ENCODE measurements at places on chromosomes 12 and 14.

DNA sequence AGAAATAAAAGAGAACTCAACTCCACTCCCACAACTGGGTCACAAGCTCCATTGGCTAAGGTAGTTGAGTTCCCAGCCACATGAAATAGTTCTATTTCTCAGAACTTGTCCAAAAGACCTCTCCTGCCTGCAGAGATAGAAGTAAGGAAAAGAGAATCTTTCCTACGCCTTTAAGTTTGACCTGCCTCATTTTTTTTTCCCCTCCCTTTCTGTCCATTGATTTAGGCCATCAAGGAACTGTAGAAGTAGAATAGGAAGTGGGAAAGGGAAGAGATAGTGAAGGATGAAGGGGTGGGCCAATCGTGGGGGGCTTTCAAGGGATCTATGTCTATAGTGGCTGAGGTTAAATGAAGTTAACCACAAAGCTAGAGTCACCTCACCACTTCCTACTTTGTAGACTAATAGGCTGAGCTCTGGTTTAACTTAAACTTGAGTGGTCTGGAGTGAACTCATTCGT is 13.9 kb upstream of the NUDT4 start:
- DNase-seq: no peak

GRCh38 chr14:61227884-61228591 is 53.1 kb downstream of the TMEM30B start:
- DNase-seq: no peak

DNA sequence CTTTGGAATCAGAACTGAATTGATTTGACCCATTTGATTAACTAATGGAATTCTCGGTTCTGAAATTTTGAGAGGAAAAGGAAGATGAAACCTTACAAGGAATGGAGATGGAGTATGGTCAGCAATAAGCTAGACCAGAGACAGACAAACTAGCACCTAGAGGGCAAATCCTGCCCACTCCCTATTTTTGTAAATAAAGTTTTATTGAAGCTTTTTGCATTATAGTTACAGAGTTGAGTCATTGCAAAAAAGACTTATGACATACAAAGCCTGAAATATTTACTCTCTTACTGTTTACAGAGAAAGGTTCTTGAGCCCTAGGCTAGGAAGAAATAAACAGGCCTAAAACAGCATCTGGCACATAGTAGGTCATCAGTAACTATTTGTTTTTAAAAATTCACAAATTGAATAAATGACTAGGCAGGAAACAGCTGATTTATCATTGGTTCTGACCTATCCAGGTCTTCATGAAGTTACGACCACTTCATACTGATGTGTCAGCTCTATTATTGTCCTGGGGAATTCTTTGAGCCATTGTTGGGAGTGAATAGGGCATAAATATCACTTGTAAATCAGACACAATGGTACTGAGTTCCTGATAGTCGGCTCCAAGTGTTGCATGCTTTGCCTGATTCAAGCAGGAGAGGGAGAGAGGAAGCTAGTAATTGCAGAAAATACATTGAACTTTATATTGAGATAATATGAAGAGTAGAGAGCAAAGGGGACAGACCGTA is 14.6 kb upstream of the STAB2 start:
- DNase-seq: no peak

GRCh38 chr12:52381206-52381605 is 4.2 kb downstream of the KRT84 start:
- DNase-seq: peak; percentile 11

- DNase-seq: no peak
These were observed 83.0 kb downstream of the PPFIBP1 start for GRCh38 chr12:27606986-27607385.

- no peak for DNase-seq
These were observed 37.8 kb downstream of the SLCO1A2 start for GRCh38 chr12:21296751-21297406.
